Bone marrow (tissue), 2 donors: ENCODE measurements at places on chromosomes 3 and 15.

GRCh38 chr15:79430901-79431635, 1.1 kb upstream of the MINAR1 start:
- no peak for DNase-seq

GRCh38 chr3:157574531-157574930, 71.3 kb upstream of the VEPH1 start:
- no peak for DNase-seq

DNA sequence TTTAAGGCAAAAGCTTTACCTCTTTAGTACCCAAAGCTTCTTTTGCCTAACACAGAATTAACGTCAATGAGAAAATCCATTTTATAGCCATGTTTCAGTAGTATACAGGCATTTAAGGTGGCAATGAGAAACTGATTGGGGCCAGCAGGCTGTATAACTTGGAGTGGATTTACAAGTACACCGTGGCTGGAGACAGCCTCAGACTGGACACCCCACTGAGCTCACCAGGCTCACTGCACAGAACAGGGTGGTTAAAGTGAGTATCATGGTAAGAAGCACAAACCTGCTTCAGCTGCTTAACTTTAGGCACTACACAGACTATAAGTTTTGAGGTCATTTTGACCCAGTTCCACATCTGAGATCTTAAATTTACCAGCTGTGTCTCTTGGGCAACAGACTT, 8.9 kb downstream of the CPOX start:
- DNase-seq = no peak

GRCh38 chr3:42906070-42906847, at the start of gene ZNF662:
TSS of gene ZNF662 (plus strand) at chr3:42906142. CDS start at chr3:42908115, 1,973 bp downstream.
- no peak for DNase-seq

- no peak for DNase-seq
Observed at GRCh38 chr3:185399737-185400667, 37.1 kb downstream of the MAP3K13 start.

DNA sequence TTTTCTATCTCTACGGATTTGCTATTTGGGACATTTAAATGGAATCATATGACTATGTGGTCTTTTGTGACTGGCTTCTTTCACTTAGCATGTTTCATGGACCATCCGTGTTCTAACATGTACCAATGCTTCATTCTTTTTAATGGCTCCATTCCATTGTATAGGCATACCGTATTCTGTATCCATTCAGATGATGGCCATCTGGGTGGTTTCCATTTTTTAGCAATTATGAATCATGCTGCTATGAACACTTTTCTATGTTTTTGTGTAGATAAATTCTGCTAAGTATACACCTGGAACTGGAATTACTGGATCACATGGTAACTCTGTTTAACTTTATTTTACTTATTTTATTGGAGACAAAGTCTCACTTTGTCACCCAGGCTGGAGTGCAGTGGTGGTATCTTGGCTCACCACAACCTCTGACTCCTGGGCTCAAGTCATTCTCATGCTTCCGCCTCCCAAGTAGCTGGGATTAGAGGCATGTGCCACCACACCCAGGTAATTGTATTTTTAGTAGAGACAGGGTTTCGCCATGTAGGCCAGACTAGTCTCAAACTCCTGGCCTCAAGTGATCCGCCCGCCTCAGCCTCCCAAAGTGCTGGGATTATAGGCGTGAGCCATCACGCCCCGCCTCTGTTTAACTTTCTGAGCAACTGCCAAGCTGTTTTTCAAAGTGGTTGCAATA, 13.4 kb downstream of the UBP1 start:
- DNase-seq = no peak

GRCh38 chr15:33378866-33379480, 68.2 kb downstream of the RYR3 start:
- DNase-seq = no peak

GRCh38 chr3:113205481-113205880, 5.9 kb upstream of the BOC start:
- no peak for DNase-seq

GRCh38 chr15:71807691-71808091, 2.7 kb upstream of the NR2E3 start:
- no peak for DNase-seq

DNA sequence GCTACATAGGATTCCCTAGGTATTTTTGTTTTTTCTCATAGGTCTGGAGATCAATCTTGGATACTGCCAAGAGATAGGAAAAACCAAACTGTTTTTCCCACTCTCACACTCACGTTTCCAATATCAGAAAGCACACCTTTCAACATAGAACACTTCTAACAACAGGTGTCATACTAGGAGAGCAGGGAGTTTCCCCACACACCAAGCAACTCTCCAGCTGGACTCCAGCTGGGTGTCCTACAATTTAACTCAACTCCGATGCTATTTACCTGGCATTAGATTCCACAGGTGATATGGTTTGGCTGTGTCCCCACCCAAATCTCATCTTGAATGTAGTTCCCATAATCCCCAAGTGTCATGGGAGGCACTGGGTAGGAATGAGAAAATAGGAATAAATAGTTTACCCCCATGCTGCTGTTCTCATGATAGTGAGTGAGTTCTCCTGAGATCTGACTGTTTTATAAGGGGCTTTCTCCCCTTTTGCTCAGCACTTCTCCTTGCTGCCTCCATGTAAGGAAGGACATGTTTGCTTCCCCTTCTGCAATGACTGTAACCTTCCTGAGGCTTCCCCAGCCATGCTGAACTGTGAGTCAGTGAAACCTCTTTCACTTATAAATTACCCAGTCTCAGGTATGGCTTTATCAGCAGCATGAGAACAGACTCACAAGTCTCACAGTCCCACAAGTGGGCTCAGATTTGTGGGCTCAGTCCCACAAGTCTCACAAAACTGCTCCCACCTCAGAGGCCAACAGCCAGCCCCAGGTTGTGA, 354.5 kb upstream of the THBS1 start:
- no peak for DNase-seq

DNA sequence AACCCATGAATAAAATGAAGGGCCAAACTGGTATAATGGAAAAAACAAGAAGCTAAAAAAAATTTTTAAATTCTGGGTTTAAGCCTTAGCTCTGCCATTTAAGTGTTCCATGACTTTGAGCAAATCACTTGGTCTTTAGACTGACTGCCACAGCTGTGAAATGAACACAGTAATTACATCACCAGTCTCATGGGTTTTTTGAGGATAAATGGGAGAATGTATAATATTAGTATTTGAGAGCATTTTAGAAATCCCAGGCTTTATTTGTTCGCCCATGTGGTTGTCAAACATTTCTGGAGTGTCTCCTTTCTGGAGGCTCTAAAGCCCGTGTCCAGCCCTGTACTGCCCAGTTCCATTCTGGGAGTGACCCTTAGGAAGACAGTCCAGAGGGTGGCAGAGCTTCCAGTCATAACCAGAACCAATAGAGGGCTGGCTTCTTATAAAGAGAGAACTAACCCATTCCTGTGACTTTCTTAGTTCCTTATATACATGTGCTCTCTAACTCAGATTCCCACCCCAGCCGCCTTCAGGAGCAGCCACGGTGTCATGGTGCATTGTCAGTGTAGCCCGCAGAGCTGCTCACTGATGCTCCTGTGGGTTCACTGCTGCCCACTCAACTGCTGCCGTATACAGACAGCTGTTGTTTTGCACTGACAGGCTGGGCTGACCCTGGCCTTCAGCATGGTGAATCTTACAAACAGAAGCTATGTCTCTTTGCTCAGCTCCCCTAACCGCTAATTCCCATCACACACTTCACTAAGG, 44.7 kb downstream of the BOC start:
- no peak for DNase-seq

GRCh38 chr3:114418724-114419543, 125.1 kb downstream of the TIGIT start:
- DNase-seq = no peak

- no peak for DNase-seq
Observed at GRCh38 chr3:107028626-107029025, 348.6 kb upstream of the CCDC54 start.

DNA sequence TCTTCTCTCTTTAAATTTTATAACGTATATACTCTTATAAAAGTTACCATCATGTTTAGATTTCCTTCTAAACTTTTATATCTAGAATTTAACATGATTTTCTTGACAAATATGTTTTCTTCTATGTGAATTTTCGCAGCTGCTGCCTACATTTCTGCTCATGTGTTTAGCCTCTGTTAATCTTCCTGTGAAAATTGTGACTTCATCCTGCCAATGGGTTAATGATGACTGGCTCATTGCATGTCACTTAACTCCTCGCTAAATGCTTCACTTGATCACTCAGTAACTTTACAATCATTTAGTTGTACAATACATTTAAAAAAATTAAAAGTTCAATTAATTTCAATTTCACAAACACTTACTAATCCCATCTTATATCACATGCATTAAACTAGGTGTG, 178.1 kb downstream of the LPP start:
- no peak for DNase-seq

DNA sequence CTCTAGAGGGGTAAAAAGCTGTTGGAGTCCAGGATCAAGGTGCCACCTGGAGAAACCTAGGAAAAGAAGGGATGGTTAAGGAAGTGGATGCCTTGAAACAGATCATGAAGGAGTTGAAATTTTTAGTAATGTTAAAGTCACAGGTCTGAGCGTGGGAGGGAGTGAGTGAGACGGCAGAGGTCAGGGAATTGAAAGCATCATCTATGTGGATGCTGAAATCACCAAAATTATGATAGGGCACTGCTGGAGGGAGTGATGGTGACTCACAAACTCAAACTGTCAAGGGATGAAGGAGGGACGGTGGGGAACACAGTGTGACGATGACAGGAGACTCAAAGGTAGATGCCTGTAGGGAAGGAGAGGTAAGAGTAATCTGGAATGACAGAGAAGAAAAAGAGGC, 205.7 kb downstream of the OSBPL10 start:
- no peak for DNase-seq

- no peak for DNase-seq
Observed at GRCh38 chr3:182999767-183000166, 19.4 kb upstream of the DCUN1D1 start.
